Glutamatergic neuron (in vitro differentiated cells): ENCODE measurements at places on chromosomes 6 and 20.

- no peak for DNase-seq
Measured at GRCh38 chr20:7772371-7772770, 167.9 kb downstream of the HAO1 start.

- DNase-seq, result no peak
Measured at GRCh38 chr6:40543776-40544175, 43.4 kb downstream of the LRFN2 start.

DNA sequence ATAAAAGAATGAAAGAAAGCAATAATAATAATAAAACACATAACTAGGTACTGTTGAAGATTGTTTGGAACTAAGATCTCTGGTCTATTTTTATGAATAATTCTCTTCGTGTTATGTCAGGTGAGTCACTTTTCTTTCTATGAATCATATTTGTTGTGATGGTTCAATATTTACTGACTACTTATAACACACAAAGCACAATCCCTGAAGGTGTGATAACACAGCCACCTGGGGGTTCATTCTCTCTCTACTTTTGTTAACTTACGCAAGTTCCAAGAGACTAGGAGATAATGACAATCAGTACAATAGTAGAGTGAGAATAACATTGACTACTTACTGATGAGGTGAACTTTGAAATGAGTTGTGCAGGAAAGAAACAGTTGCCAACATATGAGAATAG, 149.9 kb downstream of the IBTK start:
- no peak for DNase-seq

- no peak for DNase-seq
Measured at GRCh38 chr6:157649311-157650260, 173.5 kb upstream of the SNX9 start.

GRCh38 chr6:41438746-41439145, 103.3 kb downstream of the NCR2 start:
- no peak for DNase-seq

GRCh38 chr20:2349801-2350200, 30.9 kb upstream of the TGM6 start:
- no peak for DNase-seq

DNA sequence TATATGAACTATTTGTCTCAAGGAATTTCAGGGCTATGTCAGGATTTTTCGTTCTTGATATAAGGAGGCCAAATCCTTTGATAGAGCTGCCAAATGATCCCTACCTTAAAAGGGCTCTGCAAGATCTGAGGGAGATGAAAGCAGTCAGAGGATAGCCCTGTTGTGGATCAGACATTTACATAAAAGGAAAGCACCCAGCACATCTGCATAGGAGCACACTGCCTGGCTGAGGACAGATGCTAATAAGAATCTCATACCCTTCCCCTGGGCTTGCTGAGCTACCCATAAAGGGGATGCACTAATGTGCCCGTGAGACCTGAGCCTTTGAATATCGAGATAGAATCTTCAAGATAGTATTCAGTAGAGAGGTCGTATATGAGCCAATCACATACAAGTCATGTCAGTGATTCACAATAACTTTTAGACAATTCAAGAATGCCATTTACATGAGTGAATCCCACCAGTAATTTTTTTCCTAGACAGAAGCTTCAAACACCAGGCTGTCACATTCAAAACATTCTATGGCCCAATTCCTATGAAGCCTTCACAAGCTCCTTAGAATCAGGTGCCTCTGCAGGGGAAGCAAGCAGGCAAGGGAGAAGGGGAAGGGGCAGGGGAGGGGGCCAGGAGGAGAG, 71.1 kb downstream of the STMND1 start:
- no peak for DNase-seq

GRCh38 chr6:167824591-167825331, 1.9 kb upstream of the AFDN start:
- DNase-seq, result peak; percentile 33
